ENCODE measurements at places on chromosomes 2 and 18.

GRCh38 chr2:191322828-191323506 lies 77.8 kb downstream of the MYO1B start:
- no peak for DNase-seq

DNA sequence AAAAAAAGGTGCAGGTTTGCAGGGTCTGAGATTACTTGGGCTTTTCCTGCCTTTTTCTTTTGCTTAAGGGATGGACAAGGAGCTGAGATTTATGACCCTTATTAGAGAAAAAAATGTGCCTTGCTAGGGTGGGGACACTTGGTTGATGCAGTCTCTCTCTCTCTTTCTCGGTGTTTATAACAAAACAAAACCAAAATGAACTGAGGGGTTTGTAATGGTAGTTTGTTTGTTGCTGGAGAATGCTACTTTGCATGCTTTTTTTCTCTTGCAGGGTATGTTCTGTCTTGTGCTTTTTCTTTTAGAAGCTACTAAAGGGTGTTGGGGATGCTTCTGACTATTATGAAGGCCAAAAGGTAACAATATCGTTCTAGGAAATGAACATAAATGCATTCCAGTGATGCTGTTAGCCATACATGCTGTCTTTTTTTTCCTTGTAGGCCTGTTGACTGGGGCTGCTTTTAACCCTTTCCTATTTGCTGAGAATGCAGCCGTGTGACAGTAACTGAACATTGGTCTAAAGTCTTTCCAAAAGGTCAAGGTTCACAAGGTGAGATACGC lies 435 bp downstream of the ZNF532 start:
- no peak for DNase-seq

- no peak for DNase-seq
Observed at GRCh38 chr18:9740071-9740470, 32.0 kb downstream of the RAB31 start.

DNA sequence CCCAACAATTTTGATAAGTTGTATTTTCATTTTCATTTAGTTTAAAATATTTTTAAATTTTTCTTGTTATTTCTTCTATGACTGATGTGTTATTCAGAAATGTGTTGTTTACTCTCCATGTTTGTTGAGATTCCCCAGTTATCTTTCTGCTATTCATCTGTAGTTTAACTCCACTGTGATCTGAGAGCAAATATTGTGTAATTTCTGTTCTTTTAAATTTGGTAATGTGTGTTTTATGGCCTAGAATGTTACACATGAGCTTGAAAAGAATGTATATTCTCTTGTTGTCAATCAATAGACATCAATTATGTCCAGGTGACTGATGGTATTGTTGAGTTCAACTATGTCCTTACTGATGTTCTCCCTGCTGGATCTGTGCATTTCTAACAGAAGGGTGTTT lies 188.2 kb downstream of the CYP26B1 start:
- no peak for DNase-seq

DNA sequence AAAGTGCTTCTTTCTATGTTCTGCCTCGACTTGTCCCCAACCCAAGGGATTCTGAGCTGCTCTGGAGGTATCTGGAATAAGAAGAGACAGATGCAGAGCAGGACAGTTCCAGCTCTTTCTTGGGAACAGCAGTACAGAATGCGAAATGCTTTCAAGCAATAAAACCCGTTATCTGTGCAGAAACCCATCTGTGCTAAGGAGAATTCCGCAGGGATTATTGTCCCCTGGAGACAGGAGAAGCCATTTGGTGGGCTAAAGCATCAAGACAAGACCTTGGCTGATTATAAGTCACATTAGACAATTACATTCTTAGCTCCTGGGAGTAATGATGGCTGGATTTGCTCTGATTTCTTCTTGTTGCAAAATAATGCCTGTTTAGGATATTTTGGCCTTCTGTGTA lies 185.4 kb upstream of the GLI2 start:
- no peak for DNase-seq

DNA sequence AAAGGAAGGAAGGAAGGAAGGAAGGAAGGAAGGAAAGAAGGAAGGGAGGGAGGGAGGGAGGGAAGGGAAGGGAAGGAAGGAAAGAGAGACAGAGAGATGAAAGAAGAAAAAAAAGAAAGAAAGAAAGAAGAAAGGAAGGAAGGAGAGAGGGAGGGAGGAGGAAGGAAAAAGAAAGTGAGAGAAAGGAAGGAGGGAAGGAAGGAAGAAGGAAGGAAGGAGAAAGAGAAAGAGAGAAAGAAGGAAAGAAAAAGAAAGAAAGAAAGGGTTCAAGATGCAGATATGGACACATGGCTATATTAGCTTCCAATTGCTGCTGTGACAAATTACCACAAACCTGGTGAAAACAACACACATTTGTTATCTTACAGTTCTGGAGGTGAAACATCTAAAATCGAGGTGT lies 20.4 kb upstream of the UBE2F start:
- no peak for DNase-seq

DNA sequence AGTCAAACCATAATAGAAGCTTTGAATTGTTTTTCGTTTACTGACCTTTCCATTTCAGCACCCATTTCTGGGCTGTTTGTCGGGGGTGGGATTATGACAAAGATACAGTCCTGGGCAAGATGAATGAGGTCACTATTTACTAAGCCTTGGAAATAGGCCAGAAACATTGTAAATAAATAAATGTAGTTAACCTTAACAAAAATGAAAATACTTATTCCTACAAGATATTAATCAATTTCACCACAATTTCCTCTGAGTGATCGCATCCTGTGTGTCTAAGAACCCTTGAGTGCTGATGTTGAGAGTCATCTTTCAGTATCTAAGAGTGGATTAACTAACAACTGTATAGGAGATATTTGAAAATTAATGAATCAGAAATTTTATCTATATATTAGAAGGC lies 14.0 kb downstream of the ITGA4 start:
- no peak for DNase-seq

- no peak for DNase-seq
Observed at GRCh38 chr2:191115804-191116203, 35.0 kb downstream of the STAT4 start.

- DNase-seq, result no peak
Observed at GRCh38 chr2:5706717-5707455, 14.7 kb downstream of the SOX11 start.

GRCh38 chr2:88350331-88351248 lies 101.9 kb downstream of the FOXI3 start:
- no peak for DNase-seq

- DNase-seq, result no peak
Observed at GRCh38 chr18:2641638-2642037, 13.9 kb upstream of the SMCHD1 start.

DNA sequence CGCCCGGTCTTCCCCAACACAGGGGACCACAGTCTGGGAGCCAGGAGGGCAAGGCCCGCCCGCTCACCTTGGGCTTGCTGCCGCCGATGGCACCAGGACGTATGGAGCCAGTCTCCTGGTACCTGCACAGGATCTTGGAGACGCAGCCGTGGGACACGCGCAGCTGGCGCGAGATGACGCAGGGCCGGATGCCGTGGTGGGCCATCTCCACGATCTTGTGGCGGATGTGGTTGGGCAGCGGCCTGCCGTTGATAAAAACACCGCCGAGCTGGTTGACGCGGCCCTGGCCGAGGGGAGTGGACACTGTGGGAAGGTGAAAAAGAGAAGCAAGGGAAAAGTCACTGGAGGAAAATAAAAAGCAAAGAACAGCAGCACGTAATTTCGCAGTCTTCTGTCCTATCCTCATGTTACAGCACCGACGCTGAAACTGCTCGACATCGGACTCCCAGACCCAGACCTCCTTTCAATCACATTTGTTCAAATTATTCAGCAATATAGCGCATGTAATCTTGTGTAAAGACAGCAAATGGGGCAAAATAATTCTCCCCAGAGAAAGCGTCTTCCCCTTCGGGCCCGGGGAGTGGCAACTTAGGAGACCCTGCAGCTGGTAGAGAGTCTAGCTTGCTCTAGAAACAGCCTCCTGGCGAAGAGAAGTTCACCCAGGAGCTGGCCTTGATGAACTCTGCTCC lies 1.7 kb downstream of the PAX3 start:
- no peak for DNase-seq

- DNase-seq, result no peak
Observed at GRCh38 chr2:156021146-156022040, 311.1 kb downstream of the NR4A2 start.

DNA sequence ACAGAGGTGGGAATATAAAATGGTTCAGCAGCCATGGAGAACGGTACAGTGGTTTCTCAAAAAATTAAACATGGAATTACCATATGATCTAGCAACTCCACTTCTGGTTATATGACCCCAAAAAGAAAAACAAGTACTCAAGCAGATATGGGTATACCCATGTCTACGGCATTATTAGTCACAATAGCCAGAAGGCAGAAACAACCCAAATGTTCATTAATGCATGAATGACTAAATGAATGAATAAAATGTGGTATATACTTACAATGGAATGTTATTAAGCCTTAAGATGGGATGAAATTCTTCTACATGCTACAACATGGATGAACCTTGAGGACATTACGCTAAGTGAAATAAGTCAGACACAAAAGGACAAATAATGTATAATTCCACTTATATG lies 266.8 kb upstream of the FBXO11 start:
- no peak for DNase-seq

GRCh38 chr2:230879271-230879882 lies 14.6 kb downstream of the ITM2C start:
- no peak for DNase-seq

- DNase-seq, result no peak
Observed at GRCh38 chr18:42614619-42615293, 500.7 kb downstream of the RIT2 start.

DNA sequence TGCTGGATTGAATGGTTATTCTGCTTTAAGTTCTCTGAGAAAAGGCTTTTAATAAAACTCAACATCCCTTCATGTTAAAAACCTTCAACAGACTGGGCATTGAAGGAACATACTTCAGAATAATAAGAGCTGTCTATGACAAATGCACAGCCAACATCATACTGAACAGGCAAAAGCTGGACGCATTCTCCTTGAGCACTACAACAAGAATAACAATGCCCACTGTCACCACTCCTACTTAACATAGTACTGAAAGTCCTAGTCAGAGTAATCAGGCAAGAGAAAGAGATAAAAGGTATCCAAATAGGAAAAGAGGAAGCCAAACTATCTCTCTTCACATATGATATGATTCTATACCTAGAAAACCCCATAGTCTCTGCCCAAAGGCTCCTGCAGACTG lies 641.4 kb downstream of the IRS1 start:
- DNase-seq, result no peak

GRCh38 chr2:30584116-30584515 lies 137.1 kb downstream of the LCLAT1 start:
- DNase-seq, result no peak

DNA sequence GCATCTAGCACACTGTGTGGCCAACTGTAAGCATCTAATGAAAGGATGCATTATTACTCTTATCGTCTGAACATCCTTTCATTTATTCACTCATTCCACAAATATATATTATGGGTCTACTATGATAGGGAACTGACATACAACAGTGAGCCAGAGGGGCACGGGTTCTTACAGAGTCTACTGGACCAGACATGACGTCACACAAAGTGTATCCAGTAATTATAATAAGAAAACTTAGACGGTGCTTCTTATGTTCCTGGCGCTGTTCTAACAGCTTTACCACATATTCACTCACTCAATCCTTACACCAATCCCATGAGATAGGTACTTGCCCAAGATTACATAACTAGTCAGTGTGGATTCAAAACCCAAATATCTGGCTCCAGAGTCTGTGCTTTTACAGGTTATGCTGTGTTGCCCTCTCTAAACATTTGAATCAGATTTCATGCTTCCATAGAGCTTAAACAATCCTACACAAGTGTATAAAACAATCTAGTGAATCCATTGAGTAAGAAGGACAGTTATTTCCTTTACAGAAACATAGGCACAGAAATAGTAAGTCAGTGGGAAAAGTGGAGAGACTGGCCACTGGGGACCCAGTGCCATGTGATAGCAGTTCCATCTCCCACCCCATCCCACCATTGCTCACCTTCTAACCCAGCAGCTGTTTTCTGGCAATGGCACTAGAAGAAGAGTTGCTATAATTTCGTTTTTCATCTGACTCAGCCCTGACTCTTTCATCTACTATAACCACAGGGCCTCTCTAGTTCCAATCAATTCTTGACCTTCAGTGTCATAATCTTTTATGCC lies 24.2 kb upstream of the ARL5A start:
- DNase-seq, result no peak

GRCh38 chr2:158443606-158444005 lies 12.9 kb downstream of the CCDC148 start:
- no peak for DNase-seq

DNA sequence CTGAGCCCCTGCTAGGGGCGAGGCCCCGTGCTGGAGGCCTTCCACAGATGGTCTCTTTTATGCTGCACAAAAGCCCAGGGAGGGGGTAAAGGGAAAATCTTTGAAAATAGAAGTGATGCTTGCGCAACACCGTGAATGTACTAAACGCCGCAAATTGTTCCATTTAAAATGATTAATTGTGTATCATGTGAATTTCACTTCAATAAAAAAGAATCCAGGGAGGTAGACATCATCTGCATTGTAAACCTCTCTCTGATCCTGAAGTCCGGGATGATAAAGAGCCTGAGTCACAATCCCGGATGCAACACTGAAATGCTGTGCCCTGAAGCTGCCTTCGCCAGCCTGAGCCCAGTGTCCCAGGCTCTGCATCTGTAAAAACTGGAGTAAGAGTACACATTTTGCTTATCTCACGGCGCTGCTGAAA lies 107.7 kb upstream of the PPP1CB start:
- DNase-seq, result no peak

DNA sequence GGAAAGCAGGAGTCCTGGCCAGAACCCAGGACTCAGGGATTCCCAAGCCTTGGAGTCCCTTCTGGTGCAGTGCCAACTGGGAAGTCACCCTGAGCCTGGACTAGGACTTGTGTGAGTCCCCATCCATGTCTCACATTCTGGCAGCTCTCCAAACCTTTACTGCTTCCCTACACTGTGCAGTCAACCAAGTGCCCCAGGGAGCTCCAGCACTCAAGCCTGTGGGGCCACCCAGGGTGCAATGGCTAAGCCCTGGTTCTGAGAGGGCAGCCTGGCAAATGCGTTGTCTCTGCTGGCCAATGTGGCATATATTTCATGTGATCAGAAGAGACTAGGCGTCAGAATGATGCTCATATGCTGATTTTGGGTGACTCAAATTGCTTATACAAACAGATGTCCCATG lies 223.4 kb downstream of the SP3 start:
- DNase-seq, result no peak

- no peak for DNase-seq
Observed at GRCh38 chr2:129913695-129914495, 65.6 kb upstream of the RAB6C start.

Data from esophagus squamous epithelium (tissue), 5 donors.